Naive thymus-derived CD4-positive, alpha-beta T cell (primary cell): ENCODE measurements at places on chromosomes 12 and 14.

DNA sequence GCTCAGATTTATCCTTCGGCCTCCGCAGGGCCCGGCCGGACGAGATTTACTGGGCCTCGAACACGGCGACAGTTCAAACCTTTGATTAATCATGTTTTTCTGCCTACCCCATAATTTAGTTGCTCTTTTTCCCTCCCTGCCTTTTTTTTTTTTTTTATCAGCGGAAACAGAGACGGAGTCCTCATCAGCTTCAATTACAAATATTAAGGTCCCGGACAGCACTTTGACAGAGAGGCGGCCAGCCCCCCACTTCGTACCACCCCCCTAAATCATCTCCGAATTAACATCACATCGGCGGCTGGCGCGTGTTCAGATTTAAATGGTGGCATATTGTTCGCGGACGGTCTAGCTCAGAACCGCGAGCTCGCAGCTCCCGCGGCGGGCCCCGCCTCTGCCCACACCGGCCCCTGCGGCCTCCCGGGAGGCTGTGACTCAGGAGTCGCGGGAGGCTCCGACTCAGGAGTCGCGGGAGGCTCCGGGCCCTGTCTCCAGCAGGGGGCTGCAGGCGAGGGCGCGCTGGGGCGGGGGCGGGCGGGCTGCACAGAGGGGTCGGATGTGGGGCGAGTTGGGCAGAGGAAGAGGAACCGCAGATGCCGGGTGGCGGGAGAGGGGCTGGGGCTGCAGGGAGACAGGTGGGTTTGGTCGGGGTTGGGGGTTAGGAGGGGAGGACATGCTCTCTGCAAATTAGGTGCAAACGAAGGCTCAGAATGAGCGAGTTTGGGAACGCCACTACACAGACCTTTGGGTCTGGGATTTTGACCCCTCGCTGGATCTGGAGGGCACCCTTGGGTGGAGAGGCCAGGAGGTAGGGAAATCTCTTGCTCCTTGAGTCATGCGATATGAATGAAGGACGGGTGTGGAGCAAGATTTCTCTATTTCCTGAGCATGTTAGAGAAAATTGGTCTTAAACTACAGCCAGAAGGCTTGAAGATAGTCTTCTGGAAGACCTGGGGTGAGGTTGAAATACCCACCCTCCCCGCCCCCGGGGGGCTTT, 19.6 kb upstream of the ATP5MC2 start:
- no peak for DNase-seq

GRCh38 chr14:65789363-65789762, 376.8 kb downstream of the FUT8 start:
- DNase-seq: no peak

- no peak for DNase-seq
Observed at GRCh38 chr12:84131076-84131475, 781.5 kb downstream of the SLC6A15 start.

DNA sequence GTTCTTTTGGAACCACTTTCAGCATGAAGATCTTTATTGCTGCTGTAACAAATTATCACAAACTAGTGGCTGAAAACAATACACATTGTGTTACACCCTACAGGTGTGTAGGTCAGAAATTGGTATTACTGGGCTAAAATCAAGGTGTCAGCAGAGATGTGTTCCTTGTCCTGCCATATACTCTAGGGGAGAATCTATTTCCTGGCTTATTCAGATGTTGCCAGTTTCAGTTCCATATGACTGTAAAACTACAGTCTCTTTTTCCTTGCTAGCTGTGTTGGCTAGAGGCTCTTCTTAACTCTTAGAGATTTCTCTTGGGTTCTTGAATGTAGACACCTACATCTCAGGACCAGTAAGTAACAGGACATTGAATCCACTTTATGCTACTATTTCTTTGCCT, 215.6 kb upstream of the PPFIA2 start:
- no peak for DNase-seq

GRCh38 chr12:54509617-54510016, 12.1 kb downstream of the NCKAP1L start:
- no peak for DNase-seq

- peak; percentile 2 for DNase-seq
Observed at GRCh38 chr12:100539202-100539601, 34.3 kb upstream of the GAS2L3 start.

- no peak for DNase-seq
Observed at GRCh38 chr14:51092965-51093364, 1.9 kb downstream of the TRIM9 start.

- DNase-seq: no peak
Observed at GRCh38 chr12:19841451-19841850, 402.2 kb downstream of the AEBP2 start.

- no peak for DNase-seq
Observed at GRCh38 chr14:66056268-66056907, 429.8 kb upstream of the CCDC196 start.

- no peak for DNase-seq
Observed at GRCh38 chr12:113050795-113051194, 5.7 kb upstream of the DTX1 start.

DNA sequence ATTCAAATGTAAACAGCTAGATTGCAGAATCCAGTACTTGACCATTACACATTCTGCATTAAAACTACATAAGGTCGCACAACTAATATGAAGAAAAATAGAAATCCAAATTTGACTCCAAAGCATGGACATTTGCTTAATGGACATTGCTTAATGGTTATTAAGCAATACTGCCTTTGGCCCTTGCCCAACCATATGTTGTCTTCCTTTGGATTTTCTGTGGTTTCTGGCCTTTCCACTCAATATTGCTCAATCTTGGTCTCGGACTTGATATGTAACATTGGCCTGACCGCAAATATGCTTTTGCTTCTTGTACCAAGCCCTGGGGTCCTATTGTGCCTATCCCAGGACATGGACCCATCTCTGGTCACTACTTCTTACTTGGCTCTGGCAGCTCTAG, 67.2 kb downstream of the PTPRR start:
- DNase-seq: no peak

GRCh38 chr14:26415618-26416123, 182.2 kb downstream of the NOVA1 start:
- no peak for DNase-seq

DNA sequence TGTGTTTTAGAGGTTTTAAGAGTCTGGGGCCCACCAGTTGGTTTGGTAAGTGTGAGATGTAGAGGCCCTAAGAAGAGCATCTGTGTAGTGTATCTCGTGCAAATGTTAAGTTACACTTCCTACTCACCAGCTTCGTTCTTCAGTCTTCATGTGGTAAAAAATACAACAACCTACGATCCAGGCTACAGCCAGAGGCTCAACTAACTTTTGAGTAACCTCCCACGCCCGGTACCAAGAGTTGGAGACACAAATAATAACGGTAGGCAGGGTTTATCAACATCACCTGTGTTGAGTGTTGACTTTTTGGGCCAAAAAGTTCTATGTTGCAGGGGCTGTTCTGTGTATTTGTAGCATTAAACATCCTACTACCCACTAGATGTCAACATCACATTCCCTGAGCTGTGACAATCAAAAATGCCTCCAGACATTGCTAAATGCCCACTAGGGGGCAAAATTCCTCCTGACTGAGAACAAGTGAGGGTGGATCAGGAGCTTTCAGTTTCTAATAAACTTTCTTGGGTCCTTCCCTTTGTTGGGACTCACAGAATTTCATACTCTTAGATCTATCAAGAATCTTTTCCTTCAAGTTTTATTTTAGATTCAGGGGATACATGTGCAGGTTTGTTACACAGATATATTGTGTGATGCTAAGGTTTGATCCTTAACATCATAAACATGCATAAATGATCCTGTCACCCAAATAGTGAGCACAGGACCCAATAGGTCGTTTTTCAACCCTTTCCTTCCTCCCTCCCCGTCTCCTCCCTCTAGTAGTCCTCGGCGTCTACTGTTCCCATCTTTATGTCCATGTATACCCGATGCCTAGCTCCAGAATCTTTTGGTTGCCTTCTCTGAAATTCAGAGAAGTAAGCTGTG, 94.7 kb downstream of the SLC2A13 start:
- DNase-seq: peak; percentile 67

DNA sequence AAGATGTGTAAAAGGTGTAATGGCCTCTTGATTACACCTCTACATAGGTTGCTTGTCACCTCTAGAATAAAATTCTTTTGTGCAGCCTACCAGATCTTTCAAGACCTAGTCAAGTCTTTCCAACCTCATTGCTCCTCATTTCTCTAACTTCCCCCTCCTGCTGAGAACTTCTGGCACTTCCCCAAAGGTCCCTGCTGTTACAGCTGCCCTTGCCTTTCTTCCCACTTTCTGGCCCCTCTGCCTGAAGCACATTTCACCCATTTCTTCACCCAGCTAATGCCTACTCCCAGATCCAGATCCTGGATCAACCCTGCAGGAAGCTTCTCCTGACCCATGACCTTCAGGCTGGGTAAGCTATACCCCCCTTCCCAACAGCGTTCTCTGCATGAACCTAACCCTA, 1.5 kb downstream of the TSHR start:
- DNase-seq: no peak

DNA sequence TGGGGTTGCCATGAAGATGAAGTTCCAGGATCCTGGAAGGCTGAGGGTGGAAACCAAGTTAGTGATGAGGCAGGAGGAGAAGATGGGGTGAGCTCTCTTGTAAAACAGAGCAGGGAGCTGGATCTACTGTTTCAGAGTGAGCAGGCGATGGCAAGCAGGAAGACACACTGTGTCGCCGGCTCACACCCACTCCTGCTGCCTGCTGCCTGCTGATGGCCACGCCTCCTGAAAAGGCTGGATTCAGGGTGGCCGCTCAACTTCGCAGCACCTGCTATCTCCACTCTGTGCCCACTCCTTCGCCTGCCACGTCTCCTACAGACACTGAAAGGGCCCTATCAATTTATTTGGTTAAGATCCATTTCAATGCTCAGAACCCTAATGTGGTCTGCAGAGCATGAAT, 96.1 kb downstream of the RBM19 start:
- DNase-seq: no peak

GRCh38 chr14:35406506-35407305, 2.2 kb upstream of the NFKBIA start:
- peak; percentile 42 for DNase-seq

DNA sequence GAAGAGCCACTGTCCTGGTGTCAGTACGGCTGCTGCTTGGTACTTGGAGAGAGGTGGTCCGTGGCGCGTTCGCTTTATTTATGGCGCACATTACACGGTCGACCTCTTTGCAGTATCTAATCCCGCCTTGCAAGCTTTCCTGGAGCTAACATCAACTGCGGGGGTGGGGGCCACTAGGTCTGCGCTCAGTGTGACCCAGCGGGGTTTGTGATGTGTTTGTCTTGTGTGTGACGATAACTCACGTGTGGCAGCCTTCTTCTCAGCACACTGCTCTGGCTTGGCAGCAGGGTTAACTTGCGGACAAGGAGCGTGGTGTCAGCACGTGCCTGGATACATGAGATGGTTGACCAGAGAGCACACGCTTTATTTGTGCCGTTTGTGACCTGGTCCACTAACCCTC, 122.2 kb upstream of the RTL1 start:
- no peak for DNase-seq

DNA sequence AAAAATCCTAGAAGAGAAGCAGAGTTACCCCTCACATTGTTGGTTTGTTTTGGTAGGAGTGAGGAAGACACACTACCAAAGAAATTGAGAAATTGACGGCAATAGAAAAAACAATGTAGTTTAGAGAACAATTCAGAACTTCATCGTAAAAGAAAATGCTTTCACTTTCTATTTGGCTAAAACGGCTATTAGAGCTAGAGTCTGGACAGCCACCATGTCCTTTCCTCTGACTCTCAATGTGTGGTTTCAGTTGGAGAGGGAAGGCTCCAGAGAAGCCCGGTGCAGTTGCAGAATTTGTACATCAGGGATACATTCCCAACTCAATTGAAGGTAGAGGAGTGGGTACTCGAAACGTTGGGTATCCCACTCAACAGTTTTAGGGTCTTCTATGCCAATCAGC, 535.3 kb downstream of the GALC start:
- DNase-seq: no peak

- DNase-seq: no peak
Observed at GRCh38 chr12:9872742-9873141, 3.6 kb upstream of the CLEC2B start.

DNA sequence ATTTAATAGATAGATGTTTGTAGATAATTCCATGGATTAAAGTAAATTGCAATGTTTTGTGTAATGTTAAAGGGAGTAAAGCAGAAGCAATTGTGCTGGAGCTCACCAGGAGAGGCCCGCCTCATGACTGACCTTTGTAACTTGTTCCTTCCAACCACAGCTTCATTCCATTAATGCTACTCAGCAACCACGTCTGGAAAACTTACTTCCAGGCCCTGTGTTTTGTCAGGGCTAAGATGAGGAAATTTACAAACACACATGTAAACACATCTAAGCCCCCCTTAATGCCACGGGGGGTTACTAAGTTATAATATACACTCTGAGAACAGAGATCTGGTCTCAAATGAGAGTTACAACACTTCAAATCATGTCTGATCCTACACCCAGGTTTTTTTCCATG, 12.4 kb downstream of the LUM start:
- no peak for DNase-seq

GRCh38 chr14:97995038-97995437, 1197.9 kb downstream of the VRK1 start:
- DNase-seq: no peak

DNA sequence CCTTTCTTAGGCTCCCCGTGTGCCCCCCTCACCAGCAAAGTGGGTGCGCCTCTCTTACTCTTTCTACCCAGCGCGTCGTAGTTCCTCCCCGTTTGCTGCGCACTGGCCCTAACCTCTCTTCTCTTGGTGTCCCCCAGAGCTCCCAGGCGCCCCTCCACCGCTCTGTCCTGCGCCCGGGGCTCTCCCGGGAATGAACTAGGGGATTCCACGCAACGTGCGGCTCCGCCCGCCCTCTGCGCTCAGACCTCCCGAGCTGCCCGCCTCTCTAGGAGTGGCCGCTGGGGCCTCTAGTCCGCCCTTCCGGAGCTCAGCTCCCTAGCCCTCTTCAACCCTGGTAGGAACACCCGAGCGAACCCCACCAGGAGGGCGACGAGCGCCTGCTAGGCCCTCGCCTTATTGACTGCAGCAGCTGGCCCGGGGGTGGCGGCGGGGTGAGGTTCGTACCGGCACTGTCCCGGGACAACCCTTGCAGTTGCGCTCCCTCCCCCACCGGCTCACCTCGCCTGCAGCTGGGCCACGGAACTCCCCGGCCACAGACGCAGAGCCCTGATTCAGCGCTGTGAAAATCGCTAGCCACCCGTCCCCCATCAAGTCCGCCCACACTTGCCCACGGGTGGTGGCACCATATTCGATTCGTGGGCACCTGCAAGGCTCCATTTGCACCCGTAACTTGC, 1.3 kb downstream of the TMEM233 start:
- DNase-seq: no peak

DNA sequence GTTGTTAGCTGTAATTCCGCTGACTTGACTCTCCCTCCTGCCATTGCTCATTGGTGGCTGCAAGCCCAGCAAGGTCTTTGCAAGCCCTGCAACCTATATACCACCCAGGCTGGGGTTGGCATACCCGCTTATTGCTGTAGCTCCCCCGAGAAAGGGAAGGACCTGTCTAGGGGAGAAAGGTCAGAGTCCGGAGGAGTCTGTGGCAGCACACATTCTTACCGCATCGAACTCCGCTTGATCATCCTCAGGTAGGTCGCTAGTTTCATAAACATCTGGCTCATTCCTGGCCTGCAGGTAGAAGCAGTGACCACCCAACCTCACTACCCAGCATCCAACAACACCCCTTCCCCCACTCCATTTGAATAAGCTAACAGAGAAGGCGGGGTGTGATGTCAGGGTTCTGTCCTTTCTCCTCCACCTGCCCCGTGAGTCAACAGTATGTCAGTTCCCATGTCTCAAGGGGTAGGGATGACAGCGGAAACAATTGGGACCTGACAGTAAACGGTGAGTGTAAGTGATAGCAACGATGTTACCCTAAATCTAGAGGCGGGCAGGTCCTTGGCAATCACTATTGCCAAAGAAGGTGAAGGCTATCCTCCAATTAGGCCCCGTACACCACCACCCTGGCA, 1.1 kb downstream of the DCTN2 start:
- DNase-seq: no peak

GRCh38 chr14:69572841-69573135, 1.9 kb downstream of the CCDC177 start:
- DNase-seq: no peak
